ENCODE measurements at places on chromosomes 1 and 21.

- DNase-seq = no peak
Measured at GRCh38 chr1:43850591-43851233, 82.9 kb upstream of the ARTN start.

- DNase-seq = no peak
Measured at GRCh38 chr1:201469645-201470074, 672 bp upstream of the PHLDA3 start.

DNA sequence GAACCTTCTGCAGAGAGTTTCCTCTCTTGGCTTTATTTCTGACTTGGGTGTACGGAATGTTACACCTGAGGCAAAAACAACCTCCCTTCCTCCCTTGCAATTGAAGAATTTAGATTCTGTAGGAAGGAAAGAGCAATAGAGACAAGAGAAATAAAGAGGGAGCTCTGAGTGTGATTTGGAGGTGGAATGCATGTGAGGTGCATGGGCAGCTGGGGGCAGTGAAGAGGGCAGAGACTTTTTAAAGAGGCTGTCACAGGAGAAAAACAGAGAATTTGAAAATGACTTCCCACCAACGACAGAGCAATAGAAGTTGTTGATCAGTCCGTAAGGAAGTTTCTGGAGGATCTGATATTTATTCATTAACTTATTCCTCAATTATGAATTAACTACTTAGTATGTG lies 172.0 kb upstream of the B3GALT2 start:
- DNase-seq = peak; percentile 32

GRCh38 chr1:169630006-169630405 lies at the start of gene SELP:
Gene SELP (minus strand): TSS chr1:169630124. CDS start chr1:169630074, 50 bp downstream.
- DNase-seq = no peak

DNA sequence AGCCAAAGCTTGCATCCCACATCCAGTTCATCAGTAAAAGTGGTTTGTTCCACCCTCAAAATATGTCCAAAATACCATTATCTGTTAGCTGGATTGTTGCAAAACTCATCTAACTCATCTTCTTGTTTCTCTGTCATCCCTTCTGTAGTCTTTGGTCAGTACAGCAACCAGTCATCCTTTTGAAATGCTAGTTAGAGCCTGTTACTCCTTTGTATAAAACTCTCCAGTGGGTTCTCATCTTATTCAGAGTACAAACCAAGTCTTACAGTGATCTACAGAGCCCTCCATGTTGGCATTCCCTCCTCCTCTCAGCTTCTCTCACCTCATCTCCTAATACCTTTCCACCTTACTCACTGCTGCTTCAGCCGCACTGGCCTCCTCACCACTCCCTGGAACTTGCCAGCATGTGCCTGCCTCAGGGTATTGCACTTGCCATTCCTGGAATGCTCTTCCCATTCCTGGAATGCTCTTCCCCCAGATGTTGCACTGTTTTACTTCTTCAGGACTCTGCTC lies 70.6 kb downstream of the LAMC1 start:
- no peak for DNase-seq

DNA sequence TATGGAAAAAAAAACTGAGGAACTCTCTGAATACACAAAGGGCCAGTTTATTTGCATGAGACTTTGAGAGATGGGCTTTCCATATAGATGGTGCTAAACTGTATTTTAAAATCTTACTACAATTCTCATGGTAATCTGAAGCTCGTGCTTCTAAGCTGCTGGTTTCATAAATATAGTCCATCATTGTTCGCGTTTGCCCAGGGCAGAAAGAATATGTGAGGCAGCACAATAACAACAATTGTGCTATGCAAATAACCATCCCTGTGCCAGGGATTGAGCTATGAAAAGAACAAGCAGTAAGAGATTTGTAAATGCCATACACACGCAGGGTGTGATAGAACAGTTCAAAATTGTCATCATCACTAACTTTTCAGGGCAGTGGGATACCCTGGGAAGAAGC lies 4.9 kb upstream of the EPS15 start:
- no peak for DNase-seq

- DNase-seq = no peak
Measured at GRCh38 chr1:57285992-57286391, 137.9 kb downstream of the DAB1 start.

DNA sequence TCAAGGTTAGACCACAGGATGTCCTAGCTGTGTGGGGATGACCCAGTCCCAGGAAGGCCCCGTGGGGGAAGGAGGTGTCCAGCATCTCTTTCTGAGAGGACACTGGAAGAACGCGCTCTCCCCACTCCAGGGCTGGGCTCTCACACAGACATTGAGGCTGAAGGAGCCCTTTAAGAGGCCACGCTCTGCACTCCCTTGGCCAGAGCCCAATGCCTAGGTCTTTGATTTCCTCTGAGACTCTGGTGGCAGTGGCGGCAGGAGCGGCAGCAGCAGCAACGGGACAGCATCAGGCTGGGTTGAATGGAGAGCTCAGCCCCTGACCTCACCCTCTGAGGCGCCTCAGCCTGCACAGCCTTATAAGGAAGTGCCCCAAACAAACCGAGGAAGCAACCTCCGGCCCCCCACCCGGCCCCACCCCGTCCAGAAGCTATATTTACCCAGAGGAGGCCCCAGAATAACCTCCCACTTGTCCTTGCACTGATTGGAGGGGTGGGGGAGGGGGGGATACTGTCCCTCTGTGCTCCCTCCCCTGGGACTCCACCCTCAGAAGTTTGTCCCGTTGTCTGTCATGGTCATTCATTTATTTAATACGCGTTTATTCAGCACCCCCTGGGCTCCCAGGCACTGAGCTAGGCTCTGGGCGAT lies 12.3 kb downstream of the NES start:
- peak; percentile 46 for DNase-seq

Measured in NCI-H82 (cell line).